NCI-H510A treated with DMSO at 0.1 percent for 48 hours (cell line): ENCODE measurements at places on chromosomes 6 and 20.

- DNase-seq, result no peak
Observed at GRCh38 chr20:53716395-53716794, 122.8 kb upstream of the ZNF217 start.

DNA sequence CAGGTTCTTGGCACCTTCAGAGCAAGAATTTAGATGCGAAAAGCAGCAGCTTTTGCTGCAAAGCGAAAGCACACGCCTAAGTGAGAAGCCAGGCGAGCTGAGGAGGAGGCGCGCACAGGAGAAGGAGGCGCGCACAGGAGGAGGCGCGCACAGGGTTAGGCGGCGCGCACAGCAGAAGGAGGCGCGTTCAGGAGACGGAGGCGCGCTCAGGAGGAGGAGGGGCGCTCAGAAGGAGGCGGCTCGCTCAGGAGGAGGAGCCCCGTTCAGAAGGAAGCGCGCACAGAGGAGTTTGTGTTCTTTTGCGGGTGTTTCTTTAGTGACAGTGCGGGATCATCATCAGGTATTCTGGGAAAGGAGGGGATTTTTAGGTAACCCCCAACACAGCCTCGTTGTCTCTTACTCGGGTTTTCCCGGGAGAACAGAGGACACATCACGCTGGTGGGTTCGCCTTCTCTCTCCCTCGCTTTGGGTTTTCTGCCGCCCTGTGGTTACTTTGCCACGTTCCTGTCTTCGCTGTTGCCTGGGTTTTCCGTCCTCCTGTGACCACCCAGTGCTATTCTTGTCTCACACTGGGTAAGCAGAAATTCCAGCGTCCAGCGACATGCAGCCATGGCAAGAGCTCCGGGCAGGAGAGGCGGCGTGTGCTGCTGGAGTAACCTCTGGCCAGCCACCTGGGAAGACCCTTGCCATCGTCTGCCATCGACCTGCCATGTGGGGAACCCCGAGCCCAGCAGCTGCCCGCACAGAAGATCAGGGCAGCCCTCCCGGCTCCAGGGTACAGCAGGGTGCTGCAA is 47.0 kb downstream of the WDR27 start:
- DNase-seq, result peak; percentile 83

GRCh38 chr20:62922451-62922921 is 3.8 kb downstream of the DIDO1 start:
- no peak for DNase-seq

DNA sequence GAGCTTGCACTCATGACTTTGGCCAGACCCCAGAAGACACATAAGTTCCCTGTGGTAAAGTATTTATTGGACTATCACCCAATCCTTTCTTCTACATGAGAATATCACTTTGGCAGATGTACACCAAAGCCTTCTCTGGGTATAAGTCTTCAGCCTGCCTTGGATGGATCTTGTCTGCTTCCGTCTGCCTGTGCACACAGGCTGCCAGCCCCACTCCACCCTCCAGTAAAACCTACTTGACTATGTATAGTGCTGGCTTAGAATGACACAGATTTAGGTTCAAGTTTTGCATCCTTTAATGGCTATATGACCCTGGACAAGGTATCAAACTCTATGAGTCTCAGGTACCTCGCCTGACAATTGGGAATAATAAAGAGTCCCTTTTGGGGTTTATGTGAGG is 63.4 kb downstream of the BACH2 start:
- DNase-seq, result no peak

GRCh38 chr6:22133357-22133756 is 163.5 kb downstream of the PRL start:
- DNase-seq, result no peak

DNA sequence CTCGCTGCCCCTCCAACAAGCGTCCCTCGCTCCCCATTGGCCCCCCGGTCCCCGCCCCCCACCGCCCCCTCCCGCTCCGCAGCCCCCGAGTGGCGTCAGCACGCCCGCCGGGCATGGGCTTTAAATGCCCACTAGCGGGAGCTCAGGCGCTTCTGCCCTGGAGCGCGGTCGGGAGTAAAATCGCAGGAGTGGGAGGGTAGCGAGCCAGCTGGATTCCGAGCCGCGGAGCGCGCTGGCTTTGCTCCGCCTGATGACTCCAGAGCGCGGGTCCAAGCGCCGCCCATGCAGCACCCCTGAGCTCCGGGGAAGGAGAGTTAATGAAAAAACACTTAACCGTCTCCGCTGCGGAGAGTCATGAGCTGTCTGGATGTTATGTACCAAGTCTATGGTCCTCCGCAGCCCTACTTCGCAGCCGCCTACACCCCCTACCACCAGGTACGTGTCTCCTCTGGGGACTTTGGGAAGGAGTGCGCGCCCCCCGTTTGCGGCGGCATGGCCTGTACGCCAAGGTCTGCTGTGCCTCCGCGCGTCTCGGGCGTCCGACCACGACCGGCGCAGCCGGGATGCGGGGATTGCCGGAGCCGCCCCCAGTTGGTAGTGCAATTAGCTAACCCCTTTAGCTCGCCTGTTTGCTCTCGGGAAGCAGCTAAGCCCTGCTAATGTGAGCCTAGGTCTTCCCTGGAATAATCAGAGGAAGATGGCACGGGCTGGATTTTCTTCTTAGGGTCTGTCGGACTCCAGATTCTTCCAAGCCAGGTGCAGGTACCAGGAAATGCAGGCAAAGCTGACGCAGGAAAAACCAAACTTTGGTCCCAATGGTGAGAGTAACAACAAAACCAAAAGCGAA is at the start of gene VGLL2:
VGLL2 (plus strand) TSS at position 149 of the 847 bp plus-strand sequence; CDS start at position 355, 206 bp downstream.
- DNase-seq, result peak; percentile 9

DNA sequence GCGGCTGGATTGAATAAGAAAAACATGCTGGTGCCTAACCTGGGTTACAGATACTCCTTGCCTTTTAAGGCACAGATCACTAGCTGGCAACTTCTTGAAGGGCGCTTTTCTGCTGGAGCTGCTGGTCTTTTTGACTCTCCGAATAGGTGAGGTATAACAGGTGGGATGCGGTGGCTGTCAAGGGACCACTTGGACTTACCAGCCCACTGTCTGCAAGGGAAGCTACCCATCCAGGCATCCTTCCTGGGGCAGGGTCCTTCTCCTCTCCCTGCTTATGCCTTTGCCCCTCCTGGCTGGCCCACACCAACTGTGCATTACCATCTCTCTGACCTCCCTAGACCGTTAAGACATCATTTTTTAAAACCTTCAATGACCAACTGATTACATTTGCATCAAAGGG is 57.4 kb downstream of the NPEPL1 start:
- no peak for DNase-seq

DNA sequence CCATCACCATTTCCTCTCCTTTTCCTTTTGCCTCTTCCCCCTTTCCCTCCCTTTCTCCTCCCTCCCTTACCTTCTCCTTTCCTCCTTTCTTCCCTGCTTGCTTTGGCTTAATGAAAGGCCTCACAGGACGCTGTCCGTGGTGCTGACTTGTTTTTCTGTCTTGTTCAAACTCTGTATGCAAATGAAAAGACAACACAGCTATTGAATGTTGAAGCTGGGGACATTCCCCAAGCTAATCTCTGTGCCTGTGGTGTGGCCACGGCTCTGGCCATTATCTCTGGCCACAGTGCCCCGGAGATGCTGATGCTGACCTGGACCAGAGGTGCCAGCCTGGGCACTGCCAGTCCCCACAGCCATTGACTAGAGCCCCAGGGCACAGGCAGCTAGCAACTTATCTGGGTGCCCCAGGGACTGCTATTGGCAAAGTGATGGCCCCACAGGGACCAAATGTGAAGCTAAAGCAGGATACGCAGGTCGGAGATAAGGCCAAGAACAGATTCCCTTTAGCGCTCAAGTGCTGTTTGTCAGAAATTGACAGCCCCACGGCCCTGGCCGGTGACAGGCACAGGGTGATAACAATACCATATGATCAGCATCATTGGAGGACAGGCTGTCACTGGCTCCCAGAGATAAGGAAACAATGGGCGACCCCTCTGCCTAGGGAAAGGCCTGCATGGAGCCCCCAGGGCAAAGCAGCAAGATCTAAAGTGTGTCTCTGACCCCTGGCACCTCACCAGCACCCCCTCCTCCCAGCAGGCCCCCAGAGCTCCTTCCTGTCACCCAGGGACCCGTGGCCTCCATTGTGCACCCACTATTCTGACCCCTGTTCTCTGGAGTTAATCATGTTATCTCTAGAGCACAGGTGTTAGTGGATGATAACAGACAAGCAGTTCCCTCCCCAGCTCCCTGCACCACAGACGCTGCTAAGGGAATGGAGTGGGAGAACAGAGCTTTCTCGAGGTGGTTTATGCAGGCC is 31.6 kb upstream of the SLC32A1 start:
- DNase-seq, result no peak

DNA sequence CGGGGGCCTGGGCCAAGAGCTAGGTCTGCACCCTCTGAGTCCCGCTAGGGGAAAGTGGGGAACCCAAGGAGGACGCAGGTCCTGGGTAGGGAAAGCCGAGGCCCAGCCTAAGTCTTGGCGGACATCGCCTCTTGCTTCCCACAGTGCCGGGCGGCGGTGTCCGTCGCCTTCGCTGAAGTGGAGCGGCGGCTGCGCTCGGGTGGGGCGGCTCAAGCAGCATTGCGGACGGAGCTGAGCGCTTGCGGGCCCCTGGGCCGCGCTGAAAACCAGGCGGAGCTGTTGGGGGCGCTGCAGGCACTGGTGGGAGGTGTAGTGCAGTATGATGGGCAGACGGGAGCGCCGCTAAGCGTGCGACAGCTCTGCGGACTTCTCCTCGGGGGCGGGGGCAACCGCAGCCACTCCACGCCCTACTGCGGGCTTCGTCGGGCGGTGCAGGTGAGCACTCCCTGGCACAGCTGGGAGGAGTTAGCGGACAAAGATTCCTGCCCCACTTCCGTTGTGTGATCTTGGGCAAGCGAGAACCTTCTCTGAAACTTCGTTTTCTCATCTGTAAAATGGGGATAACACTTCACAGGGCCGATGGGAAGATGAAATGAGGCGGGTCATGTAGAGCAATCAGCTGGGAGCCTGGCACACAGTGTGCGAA is 4.2 kb downstream of the PRSS16 start:
- peak; percentile 85 for DNase-seq

- DNase-seq, result peak; percentile 3
Observed at GRCh38 chr6:108589244-108589791, 28.6 kb downstream of the FOXO3 start.

GRCh38 chr6:109009236-109009961 is 85.2 kb downstream of the SESN1 start:
- DNase-seq, result peak; percentile 33

DNA sequence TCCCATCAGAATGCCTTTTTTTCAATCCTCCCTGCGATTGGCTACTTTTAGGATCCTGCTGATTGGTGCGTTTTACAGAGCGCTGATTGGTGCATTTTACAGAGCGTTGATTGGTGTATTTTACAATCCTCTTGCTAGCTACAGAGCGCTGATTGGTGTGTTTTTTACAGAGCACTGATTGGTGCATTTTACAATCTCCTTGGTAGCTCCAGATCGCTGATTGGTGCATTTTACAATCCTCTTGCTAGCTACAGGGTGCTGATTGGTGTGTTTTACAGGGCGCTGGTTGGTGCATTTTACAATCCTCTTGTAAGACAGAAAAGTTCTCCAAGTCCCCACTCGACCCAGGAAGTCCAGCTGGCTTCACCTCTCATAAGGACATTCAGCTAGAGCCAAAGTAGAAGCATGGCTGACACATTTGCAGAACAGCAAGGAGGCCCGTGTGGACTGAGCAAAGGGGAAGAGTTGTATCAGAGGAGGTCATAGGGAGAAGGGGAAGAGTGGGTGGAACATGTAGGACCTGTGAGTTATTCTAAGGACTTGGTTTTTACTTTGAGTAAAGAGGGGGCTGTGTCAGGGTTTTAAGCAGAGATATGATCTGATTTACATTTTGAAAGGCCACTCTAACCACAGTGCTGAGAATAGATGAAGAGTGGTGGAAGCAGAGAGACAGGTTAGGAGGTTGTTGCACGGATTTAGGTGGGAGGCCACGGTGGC is 2.6 kb downstream of the ALDH5A1 start:
- no peak for DNase-seq

- DNase-seq, result peak; percentile 71
Observed at GRCh38 chr20:23340524-23340923, 10.1 kb upstream of the NXT1 start.

DNA sequence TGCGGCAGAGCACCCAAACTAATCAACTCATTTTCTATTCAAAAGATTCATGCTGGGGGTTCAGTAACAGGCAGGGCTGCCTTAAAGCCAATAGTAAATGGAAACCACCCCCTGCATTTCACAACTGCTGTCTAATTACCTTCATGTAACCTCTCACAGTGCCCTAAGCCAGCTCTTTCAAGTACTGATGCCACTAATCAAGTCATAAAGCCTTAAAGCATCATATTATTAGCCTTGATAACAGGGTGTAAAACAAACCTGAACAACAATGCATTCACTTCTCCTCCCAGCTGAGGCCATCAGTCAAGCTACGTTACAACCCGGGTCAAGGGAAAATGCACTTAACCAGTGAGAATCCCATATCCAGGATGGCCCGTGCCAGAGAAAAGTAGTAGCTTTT is 33.0 kb downstream of the TRERF1 start:
- no peak for DNase-seq

DNA sequence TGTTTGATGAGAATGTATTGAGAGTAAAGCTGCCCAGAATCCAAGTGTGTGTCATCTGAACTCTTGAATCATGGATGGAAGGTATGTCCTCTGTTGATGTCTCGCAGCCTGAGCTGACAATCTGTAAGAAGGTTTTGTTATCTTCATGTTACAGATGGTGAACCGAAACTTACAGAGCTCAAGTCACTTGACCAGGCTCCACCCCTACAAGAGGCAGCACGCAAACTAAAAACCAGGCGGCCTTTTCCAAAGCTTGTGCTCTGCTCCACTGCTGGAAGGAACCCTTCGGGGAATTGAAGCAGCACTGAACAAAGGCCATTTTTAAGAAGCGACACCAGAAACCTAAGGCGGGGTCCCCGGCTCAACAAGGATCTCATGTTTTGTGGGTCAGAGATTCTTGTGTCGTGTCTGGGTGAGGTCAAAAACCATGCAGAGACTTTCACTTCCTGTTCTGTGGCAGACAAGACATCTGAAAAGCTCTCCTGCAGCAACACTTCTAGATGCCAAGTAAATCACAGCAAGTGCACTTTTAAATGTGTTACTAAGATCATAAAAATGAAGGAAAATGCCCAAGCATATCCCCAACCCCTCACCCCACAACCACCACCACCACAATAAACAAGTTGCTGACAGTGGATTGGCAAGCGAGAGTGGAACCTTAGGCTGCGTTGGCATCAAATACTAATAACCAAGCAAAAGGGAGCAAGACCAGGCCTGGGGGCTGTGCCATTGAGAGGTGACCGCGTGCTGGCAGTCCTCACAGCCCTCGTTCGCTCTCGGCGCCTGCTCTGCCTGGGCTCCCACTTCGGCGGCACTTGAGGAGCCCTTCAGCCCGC is 27.3 kb downstream of the NQO2 start:
- DNase-seq, result no peak

DNA sequence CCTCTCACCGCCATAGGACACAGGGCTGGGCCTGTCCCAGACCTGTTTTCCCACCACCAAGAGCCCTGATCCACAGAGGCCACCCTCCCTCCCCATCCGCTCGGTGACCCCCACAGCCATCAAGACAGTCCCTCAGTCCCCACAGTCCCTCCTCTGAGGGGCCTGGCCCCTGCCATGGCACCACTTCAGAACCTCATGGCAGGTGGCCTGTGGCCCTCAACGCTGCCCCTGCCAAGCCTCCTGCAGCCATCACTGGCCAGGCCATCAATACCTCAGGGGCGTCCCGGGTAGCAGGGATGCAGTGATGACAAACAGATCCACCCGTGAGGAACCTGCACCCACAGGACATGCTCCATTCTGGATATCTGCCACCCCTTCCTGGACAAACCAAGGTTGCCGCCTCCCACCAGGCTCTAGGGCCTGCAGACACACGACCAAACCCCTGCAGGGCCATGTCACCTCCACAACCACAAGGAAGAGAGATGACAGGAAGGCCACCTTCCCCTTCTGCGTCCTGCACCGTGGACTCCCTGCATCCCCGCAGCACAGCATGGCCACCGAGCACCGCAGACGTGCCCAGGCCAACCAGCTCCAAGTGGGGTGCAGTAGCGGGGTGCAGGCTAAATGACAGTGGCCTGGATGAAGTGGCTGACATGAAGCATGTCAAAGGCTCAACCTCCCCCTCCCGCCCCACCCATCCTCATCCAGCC is 14.0 kb downstream of the TAF4 start:
- DNase-seq, result no peak
